GM23248 (cell line): ENCODE measurements at places on chromosomes 4 and X. TPM values are rescaled to one million over a fixed set of nuclear protein-coding genes. Genes with fewer than 3 reads are reported as not detected.

SPIN4 gene
- 3.7 and 4.6 TPM in 2 replicates for polyA plus RNA-seq

DNA sequence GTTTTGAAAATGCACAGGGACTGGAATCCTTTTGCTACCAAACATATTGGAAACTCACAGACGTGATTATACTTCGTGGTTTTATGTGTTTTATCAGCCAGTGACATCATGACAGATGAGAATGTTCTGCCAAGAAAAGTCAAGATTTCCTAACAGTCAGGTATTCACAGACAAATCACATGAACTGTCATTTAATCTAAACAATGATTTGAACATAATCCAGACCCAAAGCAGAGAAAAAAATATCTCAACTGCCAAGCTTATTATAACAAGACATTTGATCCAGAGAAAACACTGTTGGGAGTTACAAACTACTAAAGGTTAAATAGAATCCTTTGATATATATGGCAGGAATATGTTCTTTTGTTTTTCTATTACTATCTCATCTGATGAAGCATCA is 635.9 kb upstream of the FRG1 start:
- no peak for DNase-seq

CORIN gene
- 0.70 and 0.74 TPM in 2 replicates for polyA plus RNA-seq

PDE5A gene
- polyA plus RNA-seq = 6.8 and 8.0 TPM in 2 replicates

- no peak for DNase-seq
These were observed 58.5 kb downstream of the DIPK2B start for GRCh38 chrX:45142185-45142584.

GRCh38 chr4:153440475-153440874 is 25.7 kb upstream of the TMEM131L start:
- DNase-seq = no peak

CCNB3 gene
- polyA plus RNA-seq = 0.04 and 0.29 TPM in 2 replicates

PRICKLE3 gene
- 5.1 TPM in 2 replicates for polyA plus RNA-seq

RIPPLY1 gene
- not detected in 2 replicates for polyA plus RNA-seq

DNA sequence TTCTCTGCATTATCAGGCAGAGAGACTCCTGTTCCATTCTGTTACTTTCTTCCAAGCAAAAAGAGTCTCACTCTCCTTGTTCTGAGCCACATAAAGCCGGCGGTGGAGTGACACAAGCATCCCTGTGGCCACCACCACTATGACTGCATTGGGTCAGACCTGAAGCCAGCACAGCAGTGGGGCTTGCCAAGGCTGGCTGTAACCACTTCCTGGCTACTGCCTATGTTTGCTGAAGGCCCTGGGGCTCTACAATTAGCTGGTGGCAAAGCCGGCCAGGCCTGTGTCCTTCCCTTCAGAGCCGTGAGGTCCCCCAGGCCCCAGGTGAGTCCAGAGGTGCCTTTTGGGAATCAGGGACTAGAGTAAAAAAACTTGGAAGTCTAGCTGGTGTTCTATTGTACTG is 31.8 kb downstream of the PLAC8 start:
- peak; percentile 13 for DNase-seq

GRCh38 chrX:120457766-120458180 is 11.3 kb downstream of the LAMP2 start:
- peak; percentile 87 for DNase-seq

DNA sequence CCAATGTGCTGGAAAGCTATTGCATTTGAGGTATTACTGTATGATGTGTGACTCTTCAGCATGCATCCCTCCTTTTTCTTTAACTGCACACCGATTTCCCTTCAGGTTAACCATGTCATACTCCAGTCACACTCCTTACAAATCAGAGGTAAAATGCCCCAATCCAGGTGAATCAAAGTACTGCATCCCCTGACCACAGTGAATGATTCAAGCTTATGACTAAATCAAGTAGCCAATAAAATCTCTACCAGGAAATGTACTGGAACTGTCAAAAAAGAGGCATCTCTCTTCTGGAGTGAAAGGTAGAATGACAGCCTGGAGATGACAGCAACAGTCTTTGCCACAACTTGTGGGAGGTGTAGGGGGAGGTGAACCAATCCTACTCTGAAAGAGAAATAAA is 10.4 kb downstream of the ADAMTS3 start:
- no peak for DNase-seq

GRCh38 chrX:150572206-150572605 is 3.8 kb downstream of the MTM1 start:
- DNase-seq = peak; percentile 3

- DNase-seq = no peak
These were observed 603 bp downstream of the NDNF start for GRCh38 chr4:121071640-121072223.

GRCh38 chrX:130682990-130683389 is 220.0 kb downstream of the ENOX2 start:
- peak; percentile 41 for DNase-seq

DNA sequence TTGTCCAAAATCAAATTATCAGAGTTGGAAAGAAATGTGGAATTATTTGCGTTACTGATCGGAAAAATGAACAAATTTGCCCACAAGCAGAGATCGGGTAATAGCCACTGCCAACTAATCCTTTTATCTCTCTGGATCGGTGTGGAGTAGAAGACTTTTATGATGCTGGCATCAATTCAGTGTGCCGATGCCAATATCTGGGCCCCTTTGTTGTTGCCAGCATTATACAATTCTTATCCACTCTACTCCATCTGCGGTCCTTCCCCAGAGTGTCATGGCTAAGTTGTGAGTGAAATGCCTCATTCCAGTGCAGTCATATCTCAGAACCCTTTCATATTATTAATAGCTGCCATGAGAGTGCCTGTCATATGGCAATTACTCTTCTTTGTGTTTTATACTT is 660.2 kb downstream of the ADGRL3 start:
- DNase-seq = no peak

MAGEB10 gene
- polyA plus RNA-seq = not detected in 2 replicates

DNA sequence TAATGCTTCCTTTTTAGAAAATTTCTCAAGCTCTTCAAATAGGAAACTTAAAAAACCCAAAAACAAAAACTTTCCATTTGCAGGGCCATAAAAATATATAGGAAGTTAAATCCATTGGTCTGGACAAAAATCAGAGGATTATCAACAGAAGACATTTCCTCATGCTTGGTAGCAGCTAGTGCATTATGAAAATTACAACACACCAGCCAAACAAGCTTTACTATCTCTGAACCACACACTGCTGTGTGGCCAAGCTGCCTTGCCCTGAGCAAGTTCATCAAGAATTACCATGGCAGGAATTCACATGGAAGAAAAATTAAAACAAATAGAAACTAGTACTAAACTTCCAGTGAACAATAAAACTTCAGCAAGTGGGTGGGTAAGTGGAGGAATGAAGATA is 3.6 kb downstream of the USP46 start:
- DNase-seq = no peak

FGF13 gene
- polyA plus RNA-seq = 4.5 and 5.7 TPM in 2 replicates

GRCh38 chrX:45774961-45775360 is 574.3 kb upstream of the DIPK2B start:
- peak; percentile 88 for DNase-seq

FGFBP2 gene
- not detected in 2 replicates for polyA plus RNA-seq

- no peak for DNase-seq
These were observed 38.1 kb downstream of the PNPLA4 start for GRCh38 chrX:7889135-7889534.

VSIG4 gene
- polyA plus RNA-seq = not detected in 2 replicates

DNA sequence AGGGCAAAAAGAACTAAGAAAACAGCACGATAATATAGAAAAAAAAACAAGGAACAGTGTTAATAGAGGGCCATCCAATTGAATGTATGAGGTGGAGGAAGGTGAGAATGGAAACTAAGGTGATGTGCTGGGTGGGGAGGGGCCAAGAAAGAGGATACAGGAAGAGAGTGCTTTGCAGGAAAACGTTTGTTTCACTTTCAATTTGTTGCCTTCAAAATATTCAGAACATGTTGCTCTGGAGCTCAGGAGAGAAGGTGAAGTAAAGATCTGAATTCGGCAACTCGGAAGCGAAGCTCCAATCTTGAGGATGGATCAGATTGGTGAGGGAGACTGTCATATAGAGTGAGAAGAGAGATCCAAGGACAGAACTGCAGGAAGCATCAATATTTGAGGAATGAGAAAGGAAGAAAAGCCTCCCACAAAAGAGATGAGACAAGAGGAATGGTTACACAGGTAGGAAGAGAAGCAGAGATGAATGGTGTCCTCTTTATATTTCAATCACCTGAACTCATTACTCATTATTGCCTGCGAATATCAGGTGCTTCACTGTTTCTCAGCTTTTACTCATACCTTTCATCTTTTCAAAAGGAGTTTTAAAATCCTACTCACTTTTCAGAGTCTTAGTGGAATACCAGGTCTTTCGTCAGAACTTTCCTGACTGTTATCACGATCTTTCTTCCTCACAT is 14.7 kb upstream of the SEC24D start:
- DNase-seq = peak; percentile 36

GRCh38 chr4:173626277-173626676 is 96.2 kb upstream of the HAND2 start:
- DNase-seq = no peak

- peak; percentile 78 for DNase-seq
These were observed 5.1 kb upstream of the SPON2 start for GRCh38 chr4:1177274-1178141.

DNA sequence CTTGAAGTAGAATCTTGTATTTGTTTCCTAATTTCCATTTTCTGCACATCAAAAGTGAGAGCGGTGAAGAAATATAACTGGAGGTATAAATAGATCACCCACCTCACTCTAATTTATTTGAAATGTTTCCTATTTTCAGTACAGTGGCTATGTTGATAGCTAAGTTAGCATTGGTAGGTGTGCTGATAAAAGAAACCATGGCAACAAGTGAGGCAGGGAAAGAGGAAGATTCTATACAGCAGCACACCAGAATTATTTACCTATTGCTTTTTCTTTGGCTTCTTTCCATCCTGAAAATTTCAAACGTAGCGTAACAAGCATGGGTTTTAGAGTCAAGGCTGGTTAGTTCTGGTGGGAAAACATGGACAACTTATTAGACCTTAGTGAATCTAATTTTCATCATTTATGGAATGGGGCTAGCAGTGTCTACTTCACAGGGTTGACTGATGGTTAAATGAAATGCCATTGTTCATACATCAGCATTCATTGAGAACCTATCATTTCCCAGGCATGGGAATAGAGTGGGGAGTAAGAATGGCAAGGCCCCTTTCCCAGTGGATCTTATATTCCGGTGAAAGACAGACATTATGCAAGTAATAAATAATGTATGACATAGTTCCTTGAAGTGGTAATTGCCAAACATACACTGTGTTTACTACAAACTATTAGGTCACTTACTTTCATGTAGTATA is 30.6 kb upstream of the CTSO start:
- DNase-seq = no peak

DNA sequence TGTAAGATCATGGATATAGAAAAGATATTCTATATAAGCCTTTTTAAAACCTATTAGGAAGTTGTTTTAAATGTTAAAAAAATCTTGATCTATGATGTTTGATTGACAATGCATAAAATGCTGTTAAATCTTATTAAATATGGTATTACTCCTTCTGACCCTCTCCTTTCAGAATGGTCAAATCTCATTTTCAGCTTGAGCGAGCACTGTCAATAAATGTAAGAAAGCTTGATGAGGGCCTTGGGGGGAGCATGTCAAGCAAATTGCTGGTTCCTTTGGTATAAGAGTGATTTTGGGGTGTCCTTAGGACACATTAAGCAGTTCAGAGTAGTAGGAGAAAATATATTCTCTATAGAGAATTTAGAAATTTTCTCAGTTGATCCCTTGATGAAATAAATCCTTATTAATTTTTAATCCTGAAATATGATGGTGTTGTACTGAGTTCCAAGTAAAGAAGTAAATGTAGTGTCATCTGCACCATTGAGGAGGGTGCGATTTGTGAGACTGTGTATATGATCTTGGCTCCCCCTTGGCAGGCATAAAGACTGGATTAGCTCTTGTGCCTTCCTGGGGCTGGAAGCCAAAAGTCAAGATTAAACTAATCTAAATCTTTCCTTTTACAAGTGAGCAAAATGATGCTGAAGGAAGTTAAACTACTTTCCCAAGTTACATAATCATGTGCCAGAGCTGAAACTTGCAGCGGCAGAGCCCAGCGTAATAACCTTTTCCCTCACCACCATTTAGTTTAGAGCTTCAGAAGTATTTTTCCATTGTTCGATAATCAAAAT is 82.6 kb upstream of the ANK2 start:
- no peak for DNase-seq

DNA sequence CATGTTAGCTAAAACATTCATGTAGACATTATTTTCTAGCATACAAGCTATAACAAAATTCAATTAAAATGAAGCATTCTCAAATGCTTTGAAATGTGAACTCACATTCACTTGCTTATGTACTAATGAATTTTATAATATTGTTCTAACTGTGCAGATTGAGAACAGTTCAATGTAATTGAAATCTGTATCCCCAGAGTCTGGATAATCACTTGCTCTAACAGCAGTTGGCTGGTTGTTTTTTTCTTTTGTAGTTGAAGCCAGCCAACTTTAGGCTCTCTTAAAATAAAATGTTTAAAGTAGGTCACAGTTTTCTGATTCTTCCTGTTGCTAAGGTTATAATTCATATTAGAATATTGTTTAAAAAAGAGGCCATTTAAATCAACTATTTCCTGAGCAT is 438.9 kb downstream of the NAF1 start:
- DNase-seq = no peak

DNA sequence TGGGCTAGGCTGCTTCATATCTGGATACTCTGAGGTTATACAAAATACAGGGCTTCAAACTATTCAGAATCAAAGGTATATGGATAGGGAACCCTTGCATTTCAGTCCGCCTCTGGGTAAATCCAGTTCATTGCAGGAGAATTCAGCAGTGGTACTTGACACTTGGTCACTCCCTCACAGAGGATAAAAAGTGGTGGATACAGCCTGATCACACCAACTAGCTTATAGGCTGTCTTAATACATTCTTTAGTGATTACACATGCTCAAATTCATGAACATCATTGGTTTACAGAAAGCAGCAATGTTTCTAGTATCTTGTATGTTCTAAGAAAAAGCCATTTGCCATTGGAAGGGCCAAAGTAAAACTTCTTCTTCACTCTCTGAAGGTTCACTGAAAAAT is 104.8 kb upstream of the PDE5A start:
- DNase-seq = no peak

GRCh38 chr4:86640469-86640868 is 46.4 kb downstream of the PTPN13 start:
- DNase-seq = peak; percentile 38

SMIM31 gene
- not detected in 2 replicates for polyA plus RNA-seq

GRCh38 chrX:3713225-3713936 is at the start of gene PRKX:
Gene PRKX (minus strand): TSS chrX:3713649. CDS start chrX:3713253, 396 bp downstream.
- peak; percentile 65 for DNase-seq

DNA sequence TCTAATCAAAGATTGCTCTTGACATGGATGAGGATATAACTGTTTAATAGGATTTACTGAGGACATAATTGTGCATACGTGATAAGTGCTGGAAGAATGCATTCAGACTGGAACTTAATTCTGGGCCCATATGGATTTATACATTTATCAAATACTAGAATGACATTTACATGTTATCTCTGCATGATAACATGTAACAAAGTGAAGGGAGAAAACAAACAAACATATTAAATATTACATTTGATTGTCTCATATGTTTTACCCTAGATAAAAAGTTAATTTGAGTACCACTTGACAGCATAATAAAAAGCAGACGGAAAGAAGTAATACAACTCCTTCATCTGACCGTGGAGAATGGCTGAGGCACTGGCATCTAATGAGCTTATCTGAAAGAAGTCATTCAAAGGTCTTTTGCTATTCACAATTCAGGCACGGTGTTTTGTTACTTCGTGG is 297.8 kb downstream of the PPP3CA start:
- DNase-seq = no peak
